ENCODE measurements at places on chromosomes 12 and 14.

DNA sequence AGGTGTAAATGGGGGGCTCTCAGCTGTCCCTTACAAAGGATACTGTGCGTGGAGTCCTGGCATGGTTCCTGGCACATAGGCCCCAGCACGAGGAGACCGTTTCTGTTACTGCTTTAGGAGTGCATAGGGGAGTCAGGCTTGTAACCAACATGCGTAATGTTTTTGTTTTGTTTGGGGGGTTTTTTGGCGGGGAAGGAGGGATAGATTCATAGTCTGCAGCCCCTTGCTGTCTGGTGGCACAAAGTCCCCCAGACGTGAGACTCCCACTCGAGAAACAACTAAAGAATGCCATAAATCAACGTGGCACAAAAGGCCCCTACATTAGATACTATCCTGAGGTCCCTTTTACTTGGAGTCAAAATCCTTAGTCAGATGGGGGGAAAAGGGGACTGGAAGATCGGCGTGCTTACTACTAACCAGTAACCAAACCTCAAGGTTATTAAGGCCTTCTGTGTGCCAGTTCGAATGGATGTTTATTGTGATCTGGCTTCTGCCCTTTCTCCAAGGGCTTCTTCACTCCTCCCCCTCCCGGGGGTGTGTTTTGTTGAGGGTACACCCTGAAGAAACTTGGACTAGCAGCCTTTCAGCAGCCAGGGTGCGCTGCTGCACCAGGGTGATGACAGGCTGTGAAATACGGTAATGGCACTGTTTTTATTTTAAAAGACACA is 874 bp downstream of the ISCU start:
- DNase-seq, result peak; percentile 89

DNA sequence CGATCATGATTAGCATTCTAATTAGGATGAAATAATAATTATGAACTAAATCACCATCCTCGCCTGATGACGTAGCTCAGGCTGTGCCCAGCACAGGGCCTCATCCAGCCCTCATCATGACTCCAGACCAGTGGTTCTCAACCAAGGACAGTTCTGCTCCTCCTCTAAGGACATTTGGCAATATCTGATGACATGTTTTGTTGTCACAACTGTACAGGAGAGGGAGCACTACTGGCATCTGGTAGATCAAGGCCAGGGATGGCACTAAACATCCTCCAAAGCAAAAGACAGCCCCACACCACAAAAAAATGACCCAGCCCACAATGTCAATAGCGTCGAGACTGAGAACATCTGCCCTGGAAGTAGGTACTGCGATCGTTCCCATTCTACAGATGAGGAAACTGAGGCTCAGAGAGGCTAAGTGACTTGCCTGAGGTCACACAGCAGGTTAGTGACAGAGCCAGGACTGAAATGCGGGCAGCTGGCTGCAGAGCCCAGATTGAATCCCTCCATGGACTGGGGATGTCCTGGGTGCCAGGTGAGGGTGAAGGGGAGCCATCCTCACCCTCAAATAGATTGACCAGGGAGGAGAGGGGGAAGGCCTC is 15.5 kb downstream of the TRPV4 start:
- DNase-seq, result peak; percentile 51

- peak; percentile 89 for DNase-seq
Observed at GRCh38 chr12:75690296-75690955, 179.0 kb upstream of the KRR1 start.

GRCh38 chr12:101773650-101774162 is 34.4 kb upstream of the SYCP3 start:
- DNase-seq, result peak; percentile 76

- peak; percentile 77 for DNase-seq
Observed at GRCh38 chr14:20848955-20849570, 42.1 kb upstream of the RNASE3 start.

GRCh38 chr12:48151103-48151771 is 6.1 kb downstream of the ASB8 start:
- DNase-seq, result no peak

DNA sequence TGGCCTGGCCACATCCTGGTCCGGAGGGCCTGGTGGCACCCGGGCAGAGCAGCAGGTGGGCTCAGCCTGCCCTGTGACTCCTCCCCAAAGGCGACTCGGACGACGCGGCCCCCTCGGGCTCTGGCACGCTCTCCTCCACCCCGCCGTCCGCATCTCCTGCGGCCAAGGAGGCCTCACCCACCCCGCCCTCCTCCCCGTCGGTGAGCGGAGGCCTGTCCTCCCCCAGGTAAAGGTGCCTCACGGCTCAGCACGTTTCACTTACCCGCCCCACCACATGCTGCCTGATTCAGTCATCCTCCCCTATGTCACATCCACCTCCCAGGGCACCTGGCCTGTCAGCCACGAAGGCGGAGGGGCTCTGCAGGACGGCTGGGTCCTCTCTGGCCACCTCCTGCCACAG is 6.8 kb upstream of the TEX22 start:
- DNase-seq, result no peak

DNA sequence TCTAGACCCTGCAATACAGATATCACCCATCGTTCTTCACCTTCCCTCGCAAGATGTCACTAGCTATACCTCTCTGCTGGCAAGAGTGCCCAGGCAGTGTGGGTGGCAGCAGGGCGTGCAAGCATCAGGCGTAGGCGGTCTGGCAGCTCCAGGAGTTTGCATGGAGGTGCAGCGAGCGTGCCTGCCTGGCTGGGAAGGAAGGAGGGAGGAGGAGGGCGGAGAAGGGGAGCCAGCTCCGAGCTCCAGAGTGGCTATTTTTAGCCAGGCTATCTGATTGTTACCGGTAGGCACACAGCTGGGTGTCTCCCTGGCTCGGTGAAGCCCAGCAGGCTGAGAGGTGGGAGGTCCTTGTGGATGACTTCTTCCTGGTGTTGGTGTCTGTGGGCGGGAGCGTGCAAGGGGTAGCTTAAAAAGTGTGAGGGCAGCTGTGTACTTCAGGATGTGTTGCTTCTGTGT is 6.2 kb downstream of the FOXJ2 start:
- DNase-seq, result peak; percentile 18

DNA sequence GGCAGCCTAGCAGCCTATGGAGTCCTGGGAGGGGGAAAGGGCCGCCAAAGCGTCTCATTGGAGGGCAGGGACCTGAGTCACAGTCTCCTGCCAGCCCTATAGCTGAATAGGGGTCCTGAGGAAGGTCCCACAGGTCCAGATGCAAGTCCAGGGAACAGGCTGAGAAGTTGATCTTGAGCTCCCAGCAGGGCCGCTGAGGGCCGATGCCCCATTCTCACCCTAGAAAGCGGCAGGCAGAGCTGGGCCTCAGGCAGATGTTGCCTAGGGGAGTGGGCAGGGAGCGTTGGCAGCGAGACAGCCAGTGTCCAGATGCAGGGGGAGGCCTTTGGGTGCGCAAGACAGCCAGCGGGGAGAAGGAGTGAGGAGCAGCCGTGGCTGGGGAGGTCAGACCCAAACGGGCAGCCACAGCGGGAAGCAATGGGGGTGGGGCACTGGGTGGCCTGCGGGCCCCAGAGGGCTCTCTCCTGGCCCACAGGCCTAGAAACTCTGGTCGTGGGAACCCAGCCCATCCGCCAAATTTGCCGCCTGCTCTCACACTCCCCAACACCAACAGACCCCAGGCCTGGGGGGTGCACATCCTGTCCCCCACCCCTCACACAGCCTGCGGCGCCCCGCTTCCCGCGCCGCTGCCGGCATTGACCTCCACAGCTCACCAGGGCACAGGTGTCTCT is 1.1 kb downstream of the HDAC7 start:
- peak; percentile 45 for DNase-seq

GRCh38 chr14:92516966-92517506 is 3.5 kb downstream of the RIN3 start:
- DNase-seq, result no peak

DNA sequence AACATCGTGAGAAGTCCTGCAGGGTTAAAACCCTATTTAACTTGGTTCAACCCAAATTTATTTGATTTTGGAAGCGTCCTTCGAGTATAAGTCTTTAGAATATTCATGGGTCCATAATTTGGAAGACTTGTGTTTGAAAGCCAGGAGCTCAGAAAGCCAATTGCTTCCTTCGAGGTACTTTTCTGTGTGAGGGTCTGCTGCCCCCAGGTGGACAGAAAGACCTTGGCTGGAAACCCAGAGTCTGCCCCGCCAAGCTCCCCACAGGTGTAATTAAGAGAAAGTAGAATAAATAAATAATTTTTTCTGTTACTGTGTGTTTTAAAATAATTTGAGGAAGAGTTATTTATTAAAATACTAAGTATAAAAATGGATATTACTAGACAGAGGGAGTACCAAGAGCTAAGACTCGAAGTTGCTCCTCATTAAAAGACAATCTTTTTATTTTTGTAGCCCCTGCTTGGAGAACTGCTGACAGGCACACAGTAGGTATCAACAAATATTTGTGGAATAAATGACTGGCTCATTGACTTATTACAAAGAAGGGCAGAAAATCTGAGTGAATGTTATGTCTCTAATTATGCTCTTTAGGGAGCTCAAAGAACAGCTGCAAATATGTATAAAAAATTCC is 105.8 kb downstream of the PAH start:
- peak; percentile 38 for DNase-seq

- no peak for DNase-seq
Observed at GRCh38 chr12:89663577-89664357, 44.9 kb downstream of the ATP2B1 start.

DNA sequence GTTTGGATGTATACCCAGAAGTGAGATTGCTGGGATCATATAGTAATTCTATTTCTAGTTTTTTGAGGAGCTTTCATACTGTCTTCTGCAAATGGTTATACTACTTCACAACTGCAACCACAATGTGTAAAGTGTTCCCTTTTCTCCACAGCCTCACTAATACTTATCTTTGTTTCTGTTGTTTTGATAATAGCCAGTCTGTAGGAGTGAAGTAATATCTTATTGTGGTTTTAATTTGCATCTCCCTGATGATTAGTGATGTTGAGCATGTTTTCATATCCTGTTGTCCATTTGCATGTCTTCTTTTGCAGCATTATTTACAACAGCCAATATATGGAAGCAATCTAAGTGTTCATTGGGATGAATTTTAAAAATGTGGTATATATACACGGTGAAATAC is 29.9 kb downstream of the GABARAPL1 start:
- no peak for DNase-seq

DNA sequence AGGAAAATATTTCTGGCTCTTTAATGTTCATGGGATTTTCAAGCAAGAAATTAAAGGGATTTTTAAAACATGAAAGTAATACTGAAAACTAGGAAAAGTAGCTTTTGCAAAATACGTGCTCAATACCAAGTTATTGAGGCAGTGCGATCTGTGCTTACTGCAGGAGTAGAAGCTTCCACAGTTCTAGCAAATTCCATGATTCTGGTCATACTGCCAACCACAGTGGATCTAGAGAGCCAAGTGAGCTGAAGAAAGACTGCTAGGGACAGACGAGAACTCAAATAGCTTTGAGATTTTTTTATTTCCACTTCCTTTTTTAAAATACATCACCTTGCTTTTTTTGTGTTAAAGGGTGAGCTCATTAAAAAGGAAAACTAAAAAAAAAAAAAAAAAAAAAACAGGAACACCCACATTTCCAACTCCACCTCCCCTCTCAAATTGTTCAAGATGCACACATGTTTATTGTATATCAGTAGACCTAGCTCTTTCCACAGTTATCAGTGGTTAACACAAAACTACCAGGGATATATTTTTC is 26.2 kb downstream of the EGLN3 start:
- DNase-seq, result no peak

DNA sequence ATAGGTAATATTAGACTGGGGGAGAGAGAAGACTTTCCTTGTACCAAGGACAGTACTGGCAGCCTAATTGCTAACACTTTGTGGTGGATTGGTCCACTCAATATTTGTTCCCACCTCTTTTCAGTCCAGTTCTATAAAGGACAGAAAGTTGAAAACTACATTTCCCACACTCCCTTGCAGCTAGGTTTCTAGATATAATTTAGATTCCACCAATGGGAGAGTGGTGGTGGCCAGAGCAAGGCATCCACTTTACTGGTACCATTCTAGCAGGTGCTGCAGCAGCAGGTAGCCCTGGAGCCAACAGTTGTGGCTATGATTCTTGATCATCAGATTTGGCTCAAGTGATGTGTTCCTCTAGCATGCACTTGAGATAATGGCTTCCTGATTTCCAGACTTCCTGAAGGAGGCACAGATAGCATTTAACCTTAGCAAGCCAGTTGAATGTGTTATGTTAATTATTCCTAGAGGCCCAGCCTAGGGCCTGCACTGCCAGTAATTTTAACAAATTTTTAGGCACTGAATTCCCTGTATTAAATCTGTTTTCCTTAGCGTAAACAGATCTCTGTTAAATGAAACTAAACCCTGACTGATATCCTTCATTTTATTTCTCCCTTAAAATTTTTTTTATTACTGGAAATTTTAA is 24.4 kb downstream of the SLC38A1 start:
- DNase-seq, result no peak

DNA sequence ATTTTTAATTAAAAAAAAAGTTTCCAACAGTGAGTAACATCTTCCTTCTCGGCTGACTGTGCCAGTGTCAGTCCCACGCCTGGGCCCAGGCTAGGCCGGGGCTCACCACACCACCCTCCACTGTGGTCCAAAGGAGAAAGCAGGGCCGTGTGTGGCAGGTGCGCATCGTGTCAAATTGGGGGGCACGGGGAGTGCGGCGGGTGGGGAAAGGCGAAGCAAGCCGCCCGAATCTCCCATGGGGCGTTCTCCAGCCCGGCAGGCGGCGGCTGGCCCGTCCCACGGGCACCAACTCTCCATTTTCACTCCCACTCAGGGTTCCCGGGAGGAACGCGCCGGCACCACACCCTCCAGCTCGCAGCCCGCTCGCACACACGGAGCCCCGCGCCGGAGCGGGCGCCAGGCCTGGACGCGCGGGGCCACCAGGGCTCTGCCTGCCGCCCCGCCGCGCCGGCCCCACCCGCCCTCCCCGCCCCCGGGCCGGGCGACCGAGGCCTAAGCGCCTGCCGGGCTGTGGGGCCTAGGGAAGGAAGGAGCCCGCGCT is 604 bp downstream of the EEA1 start:
- DNase-seq, result peak; percentile 16

DNA sequence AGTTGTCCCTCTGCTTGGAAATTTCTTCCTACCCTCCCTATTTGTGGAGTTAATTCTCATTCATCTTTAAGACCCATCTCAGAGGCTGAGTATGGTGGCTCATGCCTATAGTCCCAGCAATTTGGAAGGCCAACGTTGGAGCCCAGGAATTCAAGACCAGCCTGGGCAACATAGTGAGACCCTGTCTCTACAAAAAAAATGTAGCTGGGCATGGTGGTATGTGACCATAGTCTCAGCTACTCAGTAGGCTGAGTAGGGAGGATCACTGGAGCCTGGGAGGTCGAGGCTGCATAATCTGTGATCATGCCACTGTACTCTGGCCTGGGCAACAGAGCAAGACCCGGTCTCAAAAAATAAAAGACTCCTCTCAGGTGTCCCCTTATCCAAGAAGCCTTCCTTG is 125.1 kb downstream of the SUDS3 start:
- DNase-seq, result no peak

All from A549 (cell line).